ENCODE measurements at places on chromosomes 4 and X. TPM values are rescaled to one million over a fixed set of nuclear protein-coding genes. Genes with fewer than 3 reads are reported as not detected.
A peak's percentile ranks its signal among the peaks of the same experiment; 100 is the strongest.

DNA sequence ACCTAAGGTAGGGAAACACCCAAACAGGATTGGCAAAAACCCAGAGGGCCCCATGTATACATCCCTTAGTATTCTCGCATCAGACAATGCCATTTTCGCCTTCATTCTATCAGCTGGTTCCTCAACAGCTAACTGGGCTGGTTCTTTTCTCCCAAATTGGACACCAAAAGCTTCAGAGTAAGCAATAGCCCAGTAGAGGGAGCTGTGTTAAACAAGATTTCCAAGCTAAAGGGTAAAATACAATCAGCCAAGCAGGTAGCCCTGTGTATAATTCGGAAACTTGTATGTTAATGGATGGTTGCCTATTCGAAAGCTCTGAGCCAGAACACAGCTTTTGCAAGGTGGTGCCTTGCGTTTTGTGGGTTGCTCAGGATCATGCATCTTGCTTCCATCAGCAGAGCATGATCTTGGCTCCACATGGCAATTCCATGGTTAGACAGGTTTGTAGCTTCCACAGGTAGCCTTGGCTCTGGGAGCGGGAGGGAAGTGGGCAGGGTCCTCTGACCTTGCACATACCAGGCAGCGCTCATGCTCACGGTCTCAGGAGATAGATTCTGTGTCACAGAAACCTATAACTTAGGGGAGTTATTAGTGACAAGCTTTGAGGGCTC is 115.2 kb upstream of the LNX1 start:
- peak; percentile 87 for DNase-seq

DNA sequence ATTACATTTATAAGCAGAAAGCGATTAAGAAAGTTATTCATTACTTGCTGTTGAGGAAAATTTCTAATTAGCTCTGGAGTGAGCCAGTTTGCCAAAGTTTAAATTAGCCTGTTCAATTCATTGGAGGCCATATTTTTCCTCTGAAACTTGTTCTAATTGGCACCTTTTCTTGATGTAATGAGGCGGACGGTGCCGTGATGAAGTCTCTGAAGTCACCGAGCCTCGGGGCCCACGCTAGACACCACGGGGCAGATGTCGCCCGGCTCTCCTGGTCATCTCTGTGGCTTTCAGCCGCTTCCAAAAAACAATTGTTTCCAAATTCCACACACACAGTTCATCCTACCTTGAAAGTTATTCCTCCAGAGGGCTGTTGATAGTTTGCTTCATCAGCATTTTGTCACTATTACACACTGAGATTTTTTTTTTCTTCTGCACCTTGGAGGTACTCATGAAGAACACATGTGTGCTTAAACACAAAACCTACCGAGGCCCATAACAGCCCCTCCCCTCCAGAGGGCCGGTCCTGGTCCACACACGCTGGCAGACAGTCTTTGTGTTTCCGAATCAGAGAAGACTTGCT is 3.9 kb upstream of the CTAG2 start:
- DNase-seq, result no peak

DNA sequence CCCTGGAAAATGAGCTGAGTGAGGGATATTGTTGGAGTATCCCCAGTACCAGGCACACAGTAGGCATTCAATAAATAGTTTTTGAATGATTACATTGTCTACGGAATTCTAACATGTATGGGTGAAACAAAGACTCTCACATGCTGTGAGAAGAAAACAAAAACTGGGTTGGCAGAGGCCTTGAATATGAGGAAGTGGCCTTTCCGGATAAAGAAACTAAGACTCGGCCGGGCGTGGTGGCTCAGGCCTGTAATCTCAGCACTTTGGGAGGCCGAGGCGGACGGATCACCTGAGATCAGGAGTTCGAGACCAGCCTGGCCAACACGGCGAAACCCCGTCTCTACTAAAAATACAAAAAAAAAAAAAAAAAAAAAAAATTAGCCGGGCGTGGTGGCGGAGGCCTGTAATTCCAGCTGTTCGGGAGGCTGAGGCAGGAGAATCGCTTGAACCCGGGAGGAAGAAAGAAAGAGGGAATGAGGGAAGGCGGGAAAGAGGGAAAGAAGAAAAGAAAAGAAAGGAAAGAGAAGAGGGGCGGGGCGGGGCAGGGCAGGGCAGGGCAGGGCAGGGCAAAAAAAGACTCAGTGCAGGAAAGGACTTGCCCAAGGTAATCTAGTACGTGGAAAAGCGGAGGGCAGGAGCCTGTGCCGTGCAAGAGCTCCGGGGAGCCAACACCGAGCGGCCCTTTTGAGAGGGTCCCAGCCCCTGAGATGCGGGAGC is 689 bp upstream of the TMA16 start:
- DNase-seq, result no peak

DNA sequence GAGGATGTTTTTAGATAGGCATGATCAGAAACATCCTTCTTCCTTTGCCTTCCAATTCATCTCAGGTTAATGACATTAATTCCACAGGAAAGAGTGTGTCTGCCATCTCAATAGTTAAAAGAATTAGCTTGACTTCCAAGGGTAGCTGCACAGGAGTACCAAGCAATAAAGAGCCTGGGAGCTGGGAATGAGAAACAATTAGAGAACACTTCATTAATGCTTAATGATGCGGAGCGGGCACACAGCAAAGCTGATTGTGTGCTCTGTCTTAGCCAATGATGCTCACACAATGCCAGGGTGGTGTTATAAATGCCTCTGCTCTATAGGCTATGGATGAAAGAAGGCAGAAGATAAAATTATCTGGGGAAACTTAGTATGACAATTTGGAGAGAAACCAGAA is 1052.5 kb upstream of the LCORL start:
- DNase-seq, result no peak

GRCh38 chrX:139025816-139026215 is 314.3 kb upstream of the FGF13 start:
- peak; percentile 30 for DNase-seq

DNA sequence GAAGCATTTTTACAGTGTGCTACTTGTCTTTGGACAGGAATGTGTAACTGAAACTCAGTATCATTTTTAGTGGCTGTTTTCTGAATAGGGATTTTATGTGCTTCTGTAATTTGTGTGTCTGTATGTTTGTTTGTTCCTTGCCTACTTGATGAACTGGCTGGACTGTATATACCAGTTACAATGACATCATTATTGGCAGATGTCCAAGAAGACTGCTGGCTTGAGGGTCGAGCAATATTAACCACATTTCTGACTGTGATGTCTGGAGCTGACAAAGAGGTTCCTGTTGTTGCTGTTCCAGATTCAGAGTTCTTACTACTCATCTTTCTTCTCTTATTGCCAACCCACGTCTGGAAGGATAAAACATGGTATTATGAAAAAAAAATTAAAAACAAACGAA is 33.0 kb downstream of the HDX start:
- peak; percentile 37 for DNase-seq

GRCh38 chr4:121788896-121789295 is 12.2 kb upstream of the EXOSC9 start:
- DNase-seq, result no peak

DNA sequence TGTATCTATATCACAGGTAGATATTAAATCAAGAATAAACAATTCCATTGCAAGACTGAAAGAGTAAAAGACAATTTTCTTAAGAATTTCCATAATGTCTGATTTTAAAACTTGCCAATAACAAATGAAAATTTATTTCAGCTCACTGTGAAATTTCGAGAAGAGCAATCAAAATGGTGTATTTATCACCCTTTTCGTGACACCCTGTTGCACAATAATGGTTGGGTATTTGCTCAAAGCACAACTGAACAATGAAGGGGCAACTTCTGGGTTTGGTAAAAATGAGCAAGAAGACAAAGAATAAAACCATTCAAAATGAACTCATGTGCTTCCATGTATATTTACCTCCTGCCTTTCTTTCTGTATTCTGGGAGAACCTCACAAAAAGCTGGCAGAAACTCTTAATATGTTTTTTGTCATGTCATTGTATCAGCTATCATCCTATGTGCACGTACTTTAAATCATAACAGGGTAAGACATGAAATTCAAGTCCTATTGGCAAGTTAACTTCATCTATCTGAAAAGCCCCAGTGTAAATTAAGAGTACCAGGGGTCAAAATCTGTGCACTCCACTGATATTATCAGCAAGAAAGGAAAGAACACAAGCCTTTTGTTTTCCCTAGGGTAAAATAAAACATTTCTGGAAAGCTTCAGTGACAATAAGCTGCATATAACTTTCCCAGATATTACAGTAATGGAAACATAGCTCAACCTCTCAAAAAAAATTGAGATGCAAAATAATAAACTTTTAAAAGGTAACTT is 126.9 kb upstream of the CBR4 start:
- no peak for DNase-seq

GRCh38 chr4:156193800-156194199 is 240.1 kb upstream of the CTSO start:
- DNase-seq, result no peak

GRCh38 chr4:164871673-164872072 is 5.3 kb upstream of the APELA start:
- DNase-seq, result no peak

DNA sequence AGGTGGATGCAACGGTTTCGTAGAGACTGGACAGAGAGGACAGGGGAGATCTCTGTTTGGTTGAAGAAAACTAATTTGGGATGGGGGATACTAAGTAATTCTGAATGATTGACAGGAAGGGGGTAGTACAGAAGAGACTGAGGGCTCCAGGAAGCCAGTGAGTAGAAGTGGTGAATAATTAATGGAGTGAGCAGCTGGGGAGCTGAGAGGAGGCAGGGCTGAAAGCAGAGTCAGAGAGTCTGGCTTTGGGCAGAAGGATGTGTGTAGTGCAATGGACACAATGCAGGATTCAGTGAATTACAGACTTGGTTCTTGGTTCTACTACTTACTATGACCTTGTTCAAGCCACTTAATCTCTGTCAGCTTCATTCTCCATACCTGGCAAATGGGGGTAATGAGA is 161.7 kb downstream of the RBMX2 start:
- DNase-seq, result no peak

GRCh38 chrX:71106427-71106826 is at the start of gene CXorf65:
CXorf65 (minus strand) TSS chrX:71106740; CDS start chrX:71106556, 184 bp downstream.
- DNase-seq, result no peak

GRCh38 chrX:148624951-148625474 is 124.6 kb downstream of the AFF2 start:
- DNase-seq, result no peak

GRCh38 chr4:158802914-158803313 is 34.1 kb downstream of the FNIP2 start:
- no peak for DNase-seq

DNA sequence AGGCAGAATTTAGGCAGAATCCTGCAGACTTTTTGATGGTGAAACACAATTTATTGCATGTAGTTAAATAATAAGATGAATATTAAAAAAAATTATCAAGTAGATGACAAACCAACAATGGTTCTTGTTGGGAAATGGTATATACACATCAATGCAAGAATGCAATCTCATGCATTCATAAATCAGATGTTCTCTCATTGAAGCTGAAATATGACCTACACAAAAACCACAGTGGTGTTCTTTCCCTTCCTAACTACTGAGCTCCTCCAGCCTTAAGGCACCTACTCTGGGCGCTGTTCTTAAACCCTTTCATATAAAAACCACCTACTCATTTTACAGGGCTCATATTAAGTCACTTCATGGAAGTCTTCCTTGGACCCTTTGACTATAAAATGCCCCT is 64.1 kb downstream of the ANTXR2 start:
- no peak for DNase-seq

DNA sequence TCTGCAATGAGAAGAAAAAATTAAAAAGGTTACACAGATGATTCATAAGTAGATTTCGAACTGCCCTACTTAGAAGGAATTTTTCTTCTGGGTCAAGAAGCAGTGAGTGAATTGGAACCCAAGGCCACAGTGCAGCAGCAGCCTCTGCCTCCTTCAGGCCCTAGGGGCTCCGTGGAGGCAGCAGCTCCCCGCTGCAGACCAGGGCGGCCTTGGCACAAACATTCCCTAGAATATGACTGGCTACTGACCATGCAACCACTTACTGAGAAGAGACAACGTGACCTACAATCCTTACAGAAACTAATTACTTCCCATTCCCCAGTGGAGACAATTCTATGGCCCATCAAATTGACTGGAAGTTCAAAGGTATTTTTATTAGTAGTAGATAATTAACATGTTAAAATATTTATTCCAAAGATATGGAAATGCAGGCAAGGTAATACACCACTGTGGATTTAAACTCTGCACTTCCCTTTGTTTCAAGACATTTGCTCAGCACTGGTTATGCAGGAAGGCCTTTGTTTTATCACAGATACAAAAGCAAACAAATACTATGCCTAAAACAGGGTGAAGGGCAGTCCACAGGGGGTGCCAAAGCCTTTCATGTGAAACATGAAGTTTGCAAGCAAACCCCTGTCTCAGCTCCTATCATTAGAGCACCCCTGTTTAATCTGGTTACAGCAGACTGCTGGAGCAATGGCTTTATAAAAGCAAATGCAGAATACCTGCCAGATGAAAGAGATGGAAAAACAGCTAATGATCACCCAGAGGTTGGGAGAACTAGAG is 59.2 kb downstream of the PCDH19 start:
- no peak for DNase-seq

DNA sequence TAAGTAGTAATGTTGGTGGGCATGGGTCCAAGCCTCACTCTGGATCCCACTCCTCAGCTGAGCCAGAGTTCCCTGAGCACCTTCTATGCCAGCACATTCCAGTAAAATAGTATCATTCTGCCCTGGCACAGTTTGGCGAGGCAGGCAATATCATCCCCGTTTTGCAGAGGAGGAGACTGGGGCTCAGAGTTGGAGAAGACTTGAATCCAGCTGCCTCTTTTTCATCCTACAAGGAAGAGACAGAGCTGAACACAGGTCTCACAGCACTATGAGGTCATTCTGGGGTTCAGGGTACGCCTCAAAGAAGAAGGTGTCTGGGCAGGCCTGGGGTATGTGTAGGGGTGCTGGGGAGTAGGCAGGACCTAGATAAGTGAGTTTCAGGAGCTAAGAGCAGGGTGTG is 103.9 kb upstream of the STX18 start:
- no peak for DNase-seq

- DNase-seq, result peak; percentile 49
These were observed 116.6 kb downstream of the ARHGAP24 start for GRCh38 chr4:85591406-85592098.

GRCh38 chrX:130746709-130747342 is 156.2 kb downstream of the ENOX2 start:
- no peak for DNase-seq

DNA sequence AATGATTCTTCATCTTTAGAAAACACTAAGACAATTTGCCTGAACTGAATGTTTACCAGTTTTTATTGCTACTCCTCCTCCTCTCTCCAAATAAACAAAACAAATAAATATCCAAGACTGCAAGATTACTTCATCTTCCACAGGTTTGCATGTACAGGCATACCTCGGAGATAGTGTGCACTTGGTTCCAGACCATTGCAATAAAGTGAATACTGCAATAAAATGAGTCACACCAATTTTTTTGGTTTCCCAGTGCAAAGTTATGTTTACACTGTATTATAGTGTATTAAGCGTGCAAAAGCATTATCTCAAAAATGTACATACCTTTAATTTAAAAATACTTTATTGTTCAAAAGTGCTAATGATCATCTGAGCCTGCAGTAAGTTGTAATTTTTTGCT is 53.3 kb downstream of the FBXL5 start:
- DNase-seq, result peak; percentile 53

- DNase-seq, result no peak
These were observed 538.7 kb upstream of the ATOH1 start for GRCh38 chr4:93289831-93290230.

The MED14 gene
- 29.5 TPM for total RNA-seq

The MSMO1 gene
- total RNA-seq, result 37.6 TPM

The SUV39H1 gene
- total RNA-seq, result 31.7 TPM

The PGRMC2 gene
- 16.8 TPM for total RNA-seq

The MANBA gene
- total RNA-seq, result 26.7 TPM

The NOX1 gene
- total RNA-seq, result not detected

The CT45A5 gene
- total RNA-seq, result not detected

The CT45A10 gene
- total RNA-seq, result not detected

The DCLK2 gene
- 1.2 TPM for total RNA-seq

The CSAG1 gene
- total RNA-seq, result not detected

All from PC-3 (cell line).